ENCODE measurements at places on chromosomes 2 and 18.

- DNase-seq: no peak
Observed at GRCh38 chr18:39781565-39781964, 2173.5 kb upstream of the PIK3C3 start.

DNA sequence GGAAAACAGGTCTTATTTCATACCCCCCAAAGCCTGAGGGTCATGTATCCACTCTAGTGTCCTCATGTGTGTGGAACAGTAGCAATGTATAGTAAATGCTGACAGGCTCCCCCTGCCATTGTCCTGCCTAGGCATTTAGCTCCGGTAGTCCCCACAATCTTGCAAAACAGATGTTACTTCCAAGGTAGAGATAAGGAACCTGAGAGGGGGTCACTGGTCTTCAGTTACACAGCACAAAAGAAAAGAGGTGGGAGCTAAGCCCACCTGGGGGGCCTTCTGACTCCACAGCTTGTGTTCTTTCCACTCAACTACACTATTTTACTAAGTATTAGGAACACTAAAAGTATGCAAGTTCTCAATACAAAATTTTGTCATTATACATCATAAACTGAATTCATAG lies 17.4 kb upstream of the FECH start:
- no peak for DNase-seq

- peak; percentile 50 for DNase-seq
Observed at GRCh38 chr18:49459404-49460171, 857 bp downstream of the DYM start.

GRCh38 chr2:437756-438393 lies 150.0 kb upstream of the ALKAL2 start:
- DNase-seq: peak; percentile 60

DNA sequence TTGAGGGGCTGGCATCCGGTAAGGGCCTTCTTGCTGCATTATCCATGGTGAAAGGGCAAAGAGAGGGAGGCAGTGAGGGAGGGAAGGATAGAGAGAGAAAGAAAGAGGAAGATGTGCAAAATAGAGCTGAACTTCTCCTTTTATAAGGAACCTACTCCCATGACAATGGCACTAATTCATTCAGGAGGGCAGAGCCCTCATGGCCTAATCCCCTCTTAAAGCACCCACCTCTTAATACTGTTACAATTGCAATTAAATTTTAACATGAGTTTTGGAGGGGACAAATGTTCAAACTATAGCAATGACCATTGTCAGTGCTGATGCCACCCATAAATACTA lies 60.2 kb downstream of the CXCR4 start:
- DNase-seq: no peak

GRCh38 chr18:35517715-35518114 lies 20.0 kb upstream of the INO80C start:
- DNase-seq: no peak

- no peak for DNase-seq
Observed at GRCh38 chr2:36530983-36531354, 67.0 kb downstream of the FEZ2 start.

GRCh38 chr2:219537657-219538488 lies 5.7 kb downstream of the CHPF start:
- DNase-seq: no peak

- no peak for DNase-seq
Observed at GRCh38 chr2:163675388-163675787, 60.4 kb downstream of the FIGN start.

- DNase-seq: no peak
Observed at GRCh38 chr2:85706599-85707296, 12.6 kb downstream of the GNLY start.

GRCh38 chr2:236662231-236663185 lies 92.9 kb downstream of the ACKR3 start:
- DNase-seq: no peak

DNA sequence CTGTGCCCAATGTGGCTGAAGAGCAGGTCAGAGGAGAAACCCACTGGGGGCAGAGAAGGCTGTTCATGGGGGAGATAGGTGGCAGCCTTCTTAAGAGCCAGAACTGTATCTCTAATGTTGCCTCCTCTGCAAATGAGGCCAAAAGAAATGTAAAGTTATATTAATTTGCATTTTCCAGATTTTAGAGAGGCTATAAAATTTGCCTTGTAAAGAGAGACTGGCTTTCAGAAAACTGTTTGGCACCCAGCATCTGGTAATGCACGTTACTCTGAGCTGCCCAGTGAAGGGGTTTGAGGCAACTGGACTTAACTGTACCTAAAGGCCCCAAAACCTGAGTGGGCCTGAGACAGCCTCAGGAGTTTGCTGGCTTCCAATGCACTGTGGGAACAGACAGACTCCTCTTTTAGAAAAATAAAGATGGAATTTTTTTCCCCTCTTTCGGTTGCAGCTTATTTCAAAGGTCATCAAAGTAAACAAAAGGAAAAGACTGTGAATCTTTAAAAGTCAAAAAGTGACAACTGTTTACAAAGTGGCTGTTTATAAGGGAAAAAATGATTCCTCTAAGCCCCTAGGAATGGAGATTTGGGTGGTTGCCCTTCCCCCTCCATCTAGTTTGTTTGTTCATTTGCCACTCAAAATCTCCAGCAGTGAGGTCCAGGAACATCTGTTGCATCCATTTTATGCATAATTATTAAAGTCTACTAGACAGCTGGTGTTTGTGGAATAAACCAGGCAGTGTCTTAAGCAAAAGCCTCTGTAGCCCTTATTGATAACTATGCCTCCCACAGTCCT lies 132.2 kb upstream of the ZFP36L2 start:
- DNase-seq: no peak

GRCh38 chr2:95342556-95343320 lies 45.6 kb downstream of the KCNIP3 start:
- DNase-seq: no peak

DNA sequence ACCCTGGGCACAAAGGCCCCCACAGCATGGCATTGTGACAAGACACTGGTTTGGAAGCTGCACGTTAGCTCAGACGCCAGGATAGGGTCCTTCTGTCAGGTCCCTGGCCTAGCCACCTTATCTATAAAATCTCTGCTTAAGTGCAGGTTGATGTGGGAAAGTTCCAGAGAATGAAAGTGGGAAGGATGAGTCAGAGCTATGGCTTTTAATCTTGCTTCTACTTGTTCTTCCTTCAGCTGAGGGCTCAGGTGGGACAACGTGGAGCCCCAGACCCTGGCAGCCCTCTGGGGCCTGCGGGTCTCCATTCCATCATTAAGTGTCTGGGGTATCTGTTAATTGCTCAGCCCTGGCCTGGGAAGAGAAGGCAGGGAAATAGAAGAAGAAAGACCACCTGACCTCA lies 64.5 kb downstream of the CELF4 start:
- no peak for DNase-seq

DNA sequence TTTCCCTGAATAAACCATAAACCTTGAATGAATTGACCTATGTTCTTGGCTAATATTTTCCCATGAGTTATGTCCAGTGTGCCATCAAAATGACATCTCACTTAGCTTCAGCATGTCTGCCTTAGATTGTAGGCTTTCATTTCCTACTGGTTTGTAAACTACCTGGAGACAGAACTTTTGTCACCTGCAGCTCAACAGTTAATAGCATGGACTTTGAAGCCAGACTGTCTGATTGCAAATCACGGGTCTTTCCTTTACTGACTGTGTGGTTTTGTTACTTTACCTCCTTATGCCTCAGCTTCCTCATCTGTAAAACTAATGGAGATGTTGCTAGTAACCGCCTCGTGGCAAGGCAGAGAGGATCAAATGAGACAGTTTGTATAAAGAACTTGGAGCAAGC lies 187.1 kb downstream of the SUCLG1 start:
- DNase-seq: no peak

DNA sequence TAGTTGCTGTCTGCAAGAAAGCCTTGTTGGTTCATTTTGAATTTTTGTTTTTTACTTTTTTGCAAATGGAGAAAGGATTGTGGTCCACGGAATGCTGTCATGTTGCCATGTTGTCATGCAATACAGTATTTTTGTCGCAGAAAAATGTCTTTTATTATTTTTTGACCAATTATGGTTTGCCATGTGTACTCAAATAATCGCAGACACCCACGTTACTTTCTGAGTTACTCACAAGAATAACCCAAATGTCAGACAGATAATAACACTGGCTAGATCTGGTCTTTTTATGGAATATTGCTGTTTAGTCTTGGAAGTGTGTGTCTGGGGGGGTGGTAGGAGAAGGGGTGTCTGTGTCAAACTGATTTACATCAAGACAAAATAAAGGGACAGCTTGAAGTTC lies 188.9 kb downstream of the LTBP1 start:
- DNase-seq: no peak

- no peak for DNase-seq
Observed at GRCh38 chr2:150672311-150672710, 184.8 kb upstream of the RND3 start.

DNA sequence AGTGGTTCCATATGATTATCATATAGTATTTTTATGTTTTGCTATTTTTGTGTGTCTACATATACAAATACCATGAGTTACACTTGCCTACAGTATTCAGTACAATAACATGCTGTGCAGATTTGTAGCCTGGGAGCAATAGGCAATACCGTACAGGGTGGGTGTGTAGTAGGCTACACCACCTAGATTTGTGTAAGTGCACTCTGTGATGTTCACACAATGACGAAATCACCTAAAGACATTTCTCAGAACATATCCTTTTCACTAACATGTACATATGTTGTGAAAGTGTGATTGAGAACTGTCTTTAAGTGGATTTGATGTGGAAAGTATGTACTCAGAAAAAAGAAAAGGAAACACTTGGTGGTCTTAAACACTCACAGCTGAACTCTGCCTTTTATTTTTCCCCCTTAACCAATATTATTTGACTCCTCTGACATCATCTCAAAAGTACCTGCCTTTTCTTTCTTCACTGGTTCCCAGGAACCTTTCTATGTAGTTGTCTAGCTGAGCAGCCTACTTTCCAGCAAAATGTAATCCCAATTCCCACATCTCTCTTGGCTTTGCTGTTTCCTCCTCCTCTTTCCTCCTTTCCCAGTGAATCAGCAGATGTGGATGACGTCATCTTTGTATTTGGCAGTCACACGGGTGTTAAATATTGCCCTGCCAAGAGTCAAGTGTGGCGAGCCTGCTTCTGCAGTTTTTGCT lies 47.7 kb downstream of the OSBPL6 start:
- no peak for DNase-seq

DNA sequence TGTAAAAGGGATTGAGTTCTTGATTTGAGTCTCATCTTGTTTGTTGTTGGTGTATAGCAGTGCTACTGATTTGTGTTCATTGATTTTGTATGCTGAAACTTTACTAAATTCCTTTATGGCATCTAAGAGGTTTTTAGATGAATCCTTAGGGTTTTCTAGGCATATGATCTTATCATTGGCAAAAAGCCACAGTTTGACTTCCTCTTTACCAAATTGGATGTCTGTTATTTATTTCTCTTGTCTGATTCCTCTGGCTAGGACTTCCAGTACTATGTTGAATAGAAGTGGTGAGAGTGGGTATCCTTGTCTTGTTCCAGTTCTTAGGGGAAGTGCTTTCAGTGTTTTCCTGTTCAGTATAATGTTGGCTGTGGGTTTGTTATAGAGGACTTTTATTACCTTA lies 4.8 kb downstream of the ANKAR start:
- no peak for DNase-seq

- no peak for DNase-seq
Observed at GRCh38 chr2:47422016-47422415, 19.1 kb downstream of the MSH2 start.

DNA sequence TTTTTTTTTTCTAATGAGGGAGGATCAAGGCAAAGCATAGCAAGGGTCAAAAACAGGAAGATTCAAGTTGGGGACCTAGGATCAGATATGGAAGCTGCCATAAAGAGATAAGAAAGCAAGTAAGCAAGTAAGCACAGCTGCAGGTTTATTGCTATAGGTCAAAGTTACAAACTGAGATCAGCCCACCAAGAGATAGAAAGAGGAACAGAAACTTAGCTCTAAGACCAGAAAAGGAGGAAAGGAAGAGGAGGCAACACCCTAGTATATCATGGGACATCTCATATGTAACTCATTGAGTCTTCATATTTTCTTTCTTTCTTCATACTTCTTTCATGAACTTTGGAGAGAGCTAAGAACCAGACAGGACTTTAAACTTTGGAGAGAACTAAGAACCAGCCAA lies 295.9 kb upstream of the CRIM1 start:
- no peak for DNase-seq

DNA sequence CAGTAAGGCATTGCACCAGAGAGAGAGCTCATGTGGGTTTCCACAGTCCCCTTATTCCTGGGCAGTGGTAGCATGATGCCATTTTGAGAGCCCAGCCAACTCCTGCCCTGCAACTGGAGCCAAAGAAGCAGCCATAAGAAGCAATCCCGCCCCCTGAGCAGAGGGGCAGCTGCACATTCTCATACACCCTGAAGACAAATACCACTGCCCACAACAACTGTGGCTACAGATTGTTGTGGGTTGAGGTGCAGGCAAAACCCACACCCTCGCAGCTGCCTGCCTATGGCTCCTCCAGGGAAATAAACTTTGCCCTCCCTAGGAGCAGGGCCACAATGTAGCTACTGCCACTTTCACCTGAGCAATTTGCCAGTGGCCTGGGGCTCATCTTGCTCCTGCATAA lies 219.4 kb upstream of the NRXN1 start:
- no peak for DNase-seq

GRCh38 chr2:126275098-126275497 lies 380.9 kb upstream of the GYPC start:
- DNase-seq: no peak

DNA sequence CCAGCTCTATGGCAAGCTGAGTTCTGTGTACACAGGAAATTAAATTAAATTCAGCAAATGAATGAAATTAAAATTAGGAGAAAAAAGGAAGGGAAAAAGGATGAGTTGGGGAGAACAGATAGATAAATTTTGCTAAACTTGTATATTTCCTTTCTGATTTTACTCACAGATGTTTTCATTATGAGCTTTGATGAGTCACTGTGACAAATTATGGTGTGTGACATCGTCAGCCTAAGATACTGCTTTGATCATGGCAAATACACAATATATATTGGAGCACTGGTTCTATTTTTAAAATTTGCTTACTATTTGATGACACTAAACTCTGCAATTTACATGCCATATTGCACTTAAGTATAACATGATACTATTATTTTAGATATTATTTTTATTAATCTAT lies 464.6 kb upstream of the SPHKAP start:
- DNase-seq: no peak

DNA sequence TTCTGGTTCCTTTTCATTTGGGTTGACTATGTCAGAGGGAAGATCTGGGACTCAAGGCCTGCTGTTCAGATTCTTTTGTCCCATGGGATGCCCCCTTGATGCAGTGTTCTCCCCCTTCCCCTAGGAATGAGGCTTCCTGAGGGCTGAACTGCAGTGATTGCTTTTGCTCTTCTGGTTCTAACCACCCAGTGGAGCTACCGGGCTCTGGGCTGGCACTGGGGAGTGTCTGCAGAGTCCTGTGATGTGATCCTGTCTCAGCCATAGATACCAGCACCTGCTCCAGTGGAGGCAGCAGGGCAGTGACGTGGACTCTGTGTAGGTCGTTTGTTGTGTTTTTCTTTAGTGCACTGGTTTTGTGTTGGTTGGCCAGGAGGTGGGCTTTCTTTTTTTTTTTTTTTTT lies 32.1 kb upstream of the RHOB start:
- DNase-seq: no peak

DNA sequence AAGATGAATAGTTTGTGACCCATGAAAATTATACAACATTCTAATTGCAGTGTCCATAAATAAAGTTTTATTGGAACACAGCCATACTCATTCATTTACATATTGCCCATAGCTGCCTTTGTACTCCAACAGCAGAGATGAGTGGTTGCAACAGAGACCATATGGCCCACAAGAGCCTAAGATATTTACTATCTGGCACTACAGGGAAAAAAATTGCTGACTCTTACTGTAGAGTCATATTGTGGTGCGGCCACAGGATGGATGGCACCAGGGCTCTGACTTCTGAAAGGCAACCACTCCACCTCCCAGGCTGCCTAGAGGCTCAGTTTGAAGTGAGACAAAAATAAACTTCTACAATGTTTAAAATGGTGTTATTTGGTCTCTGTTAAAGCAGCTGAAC lies 404.0 kb upstream of the ATP5MC3 start:
- no peak for DNase-seq

All from stimulated activated CD8-positive, alpha-beta memory T cell treated with anti-CD3 and anti-CD28 coated beads, Interleukin-4, amount 100 ng/mL, for 48 hours (primary cell).